ENCODE measurements at places on chromosomes 4 and X.

DNA sequence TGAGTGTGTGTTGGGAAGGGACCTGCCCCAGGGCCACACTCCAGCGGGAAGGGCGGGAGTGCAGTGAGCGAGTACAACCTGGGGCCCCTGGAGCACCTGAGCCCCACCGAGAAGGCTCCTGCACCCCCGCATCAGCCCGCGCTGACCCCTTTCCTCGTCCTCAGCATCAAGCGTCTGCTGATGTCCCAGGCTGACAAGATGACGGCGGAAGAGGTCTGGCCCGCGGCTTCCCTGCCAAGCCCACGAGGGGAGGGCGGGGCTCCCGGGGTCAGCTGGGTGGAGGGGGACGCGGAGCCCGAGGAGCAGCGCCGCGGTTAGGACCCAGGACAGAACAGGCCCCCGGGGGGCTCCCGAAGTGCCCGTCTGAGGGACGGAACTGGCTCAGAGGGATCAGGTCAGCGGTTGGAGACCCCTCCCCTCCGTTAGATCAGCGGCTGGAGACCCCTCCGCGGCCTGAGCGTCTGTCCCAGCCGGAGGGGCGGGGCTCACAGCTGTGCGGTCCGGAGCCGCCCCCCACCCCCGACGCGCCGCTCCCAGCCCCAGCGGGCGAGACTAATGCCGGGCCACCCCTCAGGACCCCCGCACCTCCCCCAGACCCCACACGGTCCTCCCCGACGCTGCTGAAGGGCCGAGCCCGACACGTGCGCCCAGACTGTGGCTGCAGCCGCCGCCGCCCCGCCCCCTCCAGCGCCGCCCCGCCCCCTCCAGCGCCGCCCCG lies 6.7 kb downstream of the MYL5 start:
- no peak for DNase-seq

- DNase-seq, result no peak
Measured at GRCh38 chr4:182346675-182347375, 103.6 kb downstream of the TENM3 start.

DNA sequence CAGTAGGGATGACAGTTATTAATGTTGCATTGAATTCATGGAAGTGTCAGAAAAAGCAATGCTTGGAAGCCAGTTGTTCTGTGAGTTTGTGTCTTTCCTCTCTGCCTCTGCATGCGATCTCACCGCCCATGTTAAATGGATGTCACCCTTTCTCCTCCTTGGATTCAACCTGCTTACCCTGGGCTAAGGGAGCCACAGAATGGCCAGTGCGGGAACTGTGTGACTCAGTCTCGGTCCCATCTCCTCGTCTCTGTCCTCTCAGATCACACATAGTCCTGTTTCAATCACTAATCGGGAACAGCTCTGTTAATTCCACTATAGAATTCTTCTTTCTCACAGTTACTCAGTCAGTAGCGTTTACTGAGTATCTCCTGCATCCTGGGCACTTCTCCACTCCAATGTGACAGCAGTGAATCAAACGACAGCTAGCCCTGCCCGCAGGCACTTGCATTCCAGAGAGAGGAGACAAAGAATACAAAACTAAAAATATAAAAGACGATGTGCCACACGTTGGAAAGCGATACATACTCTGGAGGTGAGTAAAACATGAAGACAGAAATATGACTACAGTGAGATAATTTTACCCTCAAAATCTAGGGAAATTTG lies 53.6 kb upstream of the TLR3 start:
- no peak for DNase-seq

DNA sequence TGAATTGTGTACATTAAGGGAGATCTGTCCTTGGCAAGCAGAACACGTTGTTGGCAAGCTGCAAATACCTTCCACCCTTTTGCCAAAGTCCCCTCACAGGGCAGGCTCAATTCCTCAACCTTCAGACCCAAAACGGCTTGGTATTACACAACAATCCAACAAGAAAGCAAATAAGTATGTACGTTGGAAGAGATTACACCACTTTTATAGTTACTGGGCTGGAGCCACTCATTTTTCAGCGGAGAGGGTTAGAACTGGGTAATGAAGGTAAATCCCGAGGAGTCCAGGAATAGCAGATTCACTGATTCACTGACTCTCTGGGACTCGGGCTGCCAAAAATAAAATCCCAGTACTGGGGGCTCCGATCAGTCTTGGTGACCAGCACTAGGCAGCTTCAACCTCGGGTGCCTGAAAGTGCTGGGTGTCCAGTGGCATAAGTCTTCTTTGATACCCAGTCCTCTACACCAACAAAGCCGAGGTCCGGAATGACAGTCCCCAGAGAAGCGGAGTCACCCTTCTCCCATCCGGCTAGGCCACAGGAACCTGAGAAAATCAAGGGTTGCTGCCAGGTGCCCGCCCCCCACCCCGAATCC lies 587 bp downstream of the TIMM8A start:
- DNase-seq, result no peak

DNA sequence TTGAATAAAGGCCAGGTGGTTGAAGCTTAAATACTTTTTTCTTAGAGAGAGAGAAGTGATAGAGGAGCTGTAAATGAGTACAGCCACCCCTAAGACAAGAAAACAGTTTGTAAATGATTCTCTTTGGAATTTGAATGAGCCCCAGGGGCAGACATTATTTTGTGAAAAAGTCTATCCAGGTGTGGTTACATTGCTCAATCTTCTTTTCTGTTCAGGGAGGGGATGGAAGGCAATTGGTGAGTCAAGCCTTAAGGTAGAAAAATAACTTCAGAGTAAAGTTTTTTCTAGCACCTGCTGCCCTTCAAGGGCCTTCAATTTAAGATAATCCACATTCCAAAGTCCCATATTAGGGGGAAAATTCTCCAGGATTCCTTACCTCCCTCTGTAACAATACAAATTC lies 646.7 kb downstream of the PDHA2 start:
- no peak for DNase-seq

- DNase-seq, result no peak
Measured at GRCh38 chrX:2536974-2537373, 36.2 kb upstream of the DHRSX start.

- no peak for DNase-seq
Measured at GRCh38 chr4:85864259-85865205, 389.6 kb downstream of the ARHGAP24 start.
